Activated B cell treated with CpG ODN at 0.5 μM for 24 hours (primary cell): ENCODE measurements at places on chromosomes 4 and X.
A peak's percentile ranks its signal among the peaks of the same experiment; 100 is the strongest.

GRCh38 chrX:134171661-134172587, 65.1 kb upstream of the CCDC160 start:
- DNase-seq: peak; percentile 27

DNA sequence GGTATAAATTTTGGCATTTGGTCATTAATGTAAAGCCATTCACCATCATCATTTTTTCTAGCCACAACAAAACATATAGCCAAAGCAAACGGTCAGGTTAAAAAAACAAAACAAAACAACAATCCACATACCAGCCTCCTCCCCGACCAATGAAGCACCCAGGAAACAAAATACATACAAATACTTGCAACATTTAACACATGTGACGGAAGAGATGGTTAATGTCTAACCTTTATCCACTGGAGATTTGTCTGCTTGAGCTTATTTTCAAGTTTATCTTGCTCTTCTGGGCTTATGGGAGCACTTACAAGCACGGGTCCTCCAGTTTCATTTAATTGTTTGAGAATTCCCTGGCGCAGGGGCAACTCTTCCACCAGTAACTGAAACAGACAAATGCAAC, 857.5 kb upstream of the FTHL17 start:
- DNase-seq: no peak

GRCh38 chr4:171857302-171858012, 44.3 kb downstream of the GALNTL6 start:
- DNase-seq: no peak

GRCh38 chrX:118338930-118339329, 7.0 kb upstream of the WDR44 start:
- DNase-seq: no peak

DNA sequence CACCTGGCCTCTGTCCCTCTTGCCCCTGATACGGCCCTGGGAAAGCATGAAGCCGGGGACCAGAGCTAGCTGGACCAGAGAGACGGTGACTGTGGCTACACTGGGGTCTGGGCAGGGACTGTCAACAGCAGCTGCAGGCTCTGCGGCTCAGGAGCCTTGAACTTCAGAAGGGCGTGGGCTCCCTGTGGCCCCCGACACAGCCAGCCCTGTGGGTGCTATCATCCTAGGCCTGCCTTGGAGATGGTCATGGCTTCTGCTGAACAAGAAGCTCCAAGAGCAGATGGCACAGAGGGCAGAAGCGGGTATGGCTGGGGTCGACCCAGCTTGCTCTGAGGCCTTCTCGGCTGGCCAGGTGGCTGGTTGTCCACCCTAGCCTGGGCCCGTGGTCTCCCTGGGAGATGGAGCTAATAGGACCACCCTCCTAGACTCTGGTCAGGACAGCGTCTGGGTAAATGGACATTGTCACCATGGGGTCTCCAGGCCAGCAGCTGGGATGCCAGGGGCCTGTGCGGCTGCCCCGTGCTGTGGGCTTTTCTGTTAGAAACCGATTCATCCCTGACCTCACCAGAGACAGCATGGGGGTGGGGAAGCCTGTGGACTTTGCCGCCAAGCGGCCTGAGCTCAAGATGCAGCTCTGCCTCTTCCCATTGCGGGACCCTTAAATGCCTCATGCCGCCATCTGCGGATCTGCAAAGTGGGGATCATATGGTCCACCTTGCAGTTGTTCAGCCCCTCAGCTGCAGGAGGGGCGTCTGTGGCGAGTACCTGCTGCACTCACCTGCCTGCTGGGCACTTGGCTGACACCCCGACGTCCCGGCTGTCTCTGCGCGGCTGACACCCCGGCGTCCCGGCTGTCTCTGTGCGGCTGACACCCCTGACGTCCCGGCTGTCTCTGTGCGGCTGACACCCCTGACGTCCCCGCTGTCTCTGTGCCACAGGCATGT, 21.1 kb downstream of the CPZ start:
- DNase-seq: no peak

DNA sequence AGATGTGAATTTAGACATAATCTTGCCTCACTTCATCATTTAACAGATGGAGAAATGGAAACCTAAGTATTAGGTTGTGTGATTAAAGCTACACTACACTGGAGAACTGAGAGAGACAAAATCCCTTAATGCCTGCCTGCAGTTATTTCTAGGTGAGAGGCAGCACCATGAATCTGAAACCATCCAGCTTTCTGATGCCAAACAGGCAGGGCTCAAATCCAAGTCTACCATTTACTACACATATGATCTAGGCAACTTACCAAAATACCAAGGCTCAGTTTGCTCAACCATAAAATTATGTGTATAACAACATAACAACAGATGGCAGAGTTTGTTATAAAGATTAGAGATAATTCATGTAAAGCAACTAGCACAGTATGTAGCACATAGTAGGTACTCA, 38.7 kb downstream of the GABRA4 start:
- DNase-seq: no peak

DNA sequence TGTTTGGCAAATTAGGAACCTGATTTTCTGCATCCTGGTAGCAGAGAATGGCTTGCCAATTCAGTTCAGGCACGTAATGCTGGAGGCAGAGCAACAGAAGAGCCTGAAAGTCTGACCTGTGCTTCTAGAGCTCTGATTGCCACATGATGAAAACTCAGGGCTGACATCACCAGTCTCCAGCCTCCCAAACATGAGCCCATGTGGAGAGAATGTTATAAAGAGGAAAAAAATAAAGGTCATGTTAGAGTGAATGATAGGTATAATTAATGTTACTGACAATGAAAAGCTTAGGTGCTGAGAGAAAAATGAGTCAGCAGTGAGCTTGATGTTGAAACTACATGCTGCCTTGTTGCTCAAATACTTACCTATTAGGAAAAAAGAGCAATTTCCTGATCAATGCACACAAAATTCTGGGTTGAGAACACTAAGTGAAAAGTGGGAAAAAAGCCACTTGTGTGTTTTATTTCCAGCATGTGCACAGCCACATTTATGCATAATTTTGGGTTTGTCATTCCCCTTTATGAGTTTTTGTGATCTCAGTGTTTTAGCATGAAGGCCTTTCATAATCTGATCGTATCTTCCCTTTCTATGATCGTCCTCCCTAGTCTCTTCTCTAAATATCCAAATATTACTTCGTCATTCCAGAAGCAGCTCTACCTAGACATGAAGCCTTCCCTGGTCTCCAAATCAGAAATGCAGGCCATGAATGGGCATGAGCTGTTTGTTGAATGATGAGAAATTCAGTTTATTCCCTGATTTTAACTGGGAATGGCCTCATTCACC, 113.3 kb upstream of the CPEB2 start:
- DNase-seq: no peak

- no peak for DNase-seq
Measured at GRCh38 chrX:39682778-39683177, 415.0 kb downstream of the BCOR start.

DNA sequence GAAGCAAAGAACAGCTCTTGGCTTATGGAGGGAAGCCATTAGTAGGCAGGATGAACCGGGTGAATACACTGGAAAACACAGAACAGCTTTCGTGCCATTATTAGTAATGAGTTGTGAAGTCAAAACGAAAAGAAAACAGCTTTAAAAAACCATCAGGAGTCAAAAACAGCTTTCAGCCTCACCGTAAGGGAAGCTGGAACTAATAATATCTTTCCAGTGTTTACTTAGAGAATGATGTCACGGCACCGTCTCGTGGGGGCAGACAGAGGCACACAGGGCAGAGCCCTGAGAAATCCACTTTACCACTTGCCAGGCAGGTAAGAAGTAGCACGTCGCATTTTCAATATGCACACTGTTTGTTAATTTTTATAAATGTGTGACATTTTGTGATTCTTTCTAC, 37.9 kb upstream of the HMX1 start:
- DNase-seq: no peak

- DNase-seq: no peak
Measured at GRCh38 chr4:81631958-81632441, 160.3 kb upstream of the RASGEF1B start.

DNA sequence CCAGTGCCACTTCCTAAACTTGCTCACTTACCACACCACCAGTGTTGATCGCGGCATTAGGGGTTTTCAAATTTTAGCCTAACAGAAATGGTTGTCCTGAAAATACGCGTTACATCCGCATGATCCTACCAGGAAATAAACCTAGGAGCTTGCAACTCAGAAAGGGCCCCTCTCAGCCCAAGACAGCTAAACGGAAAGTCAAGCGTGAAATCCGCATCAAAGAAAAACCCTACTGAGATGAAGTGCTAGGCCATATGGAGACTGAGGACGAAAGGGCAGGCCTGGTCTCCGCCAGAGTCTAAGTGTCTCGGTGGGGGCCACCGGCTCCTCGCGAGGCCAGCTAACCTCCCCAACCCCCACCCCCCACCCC, 626 bp downstream of the YTHDC1 start:
- DNase-seq: peak; percentile 19

DNA sequence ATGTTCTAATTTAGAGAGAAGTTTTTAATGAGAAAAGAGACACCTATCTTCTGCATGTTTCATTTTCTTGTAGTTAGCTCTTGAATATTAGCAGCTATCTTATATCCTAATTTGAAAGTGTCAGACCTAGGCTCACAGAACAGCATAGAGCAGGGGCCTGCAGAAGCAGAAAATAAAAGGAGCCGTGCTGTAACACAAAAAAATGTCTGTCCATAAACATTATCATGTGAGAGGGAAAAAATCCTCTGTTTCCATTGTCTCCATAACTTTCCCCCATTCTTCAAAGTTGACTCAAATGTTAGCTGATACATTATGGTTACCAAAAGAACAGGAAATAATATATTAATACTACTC, 329.2 kb upstream of the EPHA5 start:
- no peak for DNase-seq

DNA sequence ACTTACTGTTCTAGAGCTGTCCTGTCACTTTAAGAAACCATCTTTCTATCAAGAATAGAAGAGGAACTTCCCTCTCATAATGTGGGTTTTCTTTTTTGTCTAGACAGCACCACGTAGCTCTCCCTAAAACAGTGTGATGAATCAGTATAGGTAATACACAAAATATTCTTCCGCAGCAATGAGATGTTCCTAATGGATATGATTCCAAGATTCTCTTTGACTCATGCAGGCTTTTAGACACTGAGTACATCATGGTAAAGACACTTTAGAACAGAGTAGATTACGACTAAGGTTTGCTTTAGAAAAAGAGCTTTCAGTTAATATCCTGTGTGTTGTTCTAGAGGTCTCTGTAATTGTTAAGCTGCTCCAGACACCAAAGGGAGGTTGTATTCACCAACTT, 69.8 kb downstream of the PTTG2 start:
- DNase-seq: no peak

GRCh38 chr4:37338972-37339371, 94.4 kb downstream of the NWD2 start:
- DNase-seq: no peak

DNA sequence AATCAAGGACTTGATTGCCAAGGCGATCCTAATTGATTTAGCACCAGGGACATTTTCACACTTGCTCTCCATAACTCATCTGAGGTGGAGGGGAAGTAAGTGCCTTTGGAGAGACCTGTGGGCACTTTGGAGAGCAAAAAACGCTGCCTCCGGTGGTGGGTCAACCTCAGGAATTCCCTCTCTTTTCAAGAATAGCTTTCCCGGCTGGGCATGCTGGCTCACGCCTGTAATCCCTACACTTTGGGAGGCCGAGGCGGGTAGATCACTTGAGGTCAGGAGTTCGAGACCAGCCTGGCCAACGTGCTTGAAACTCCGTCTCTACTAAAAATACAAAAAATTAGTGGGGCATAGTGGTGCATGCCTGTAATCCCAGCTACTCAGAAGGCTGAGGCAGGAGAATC, 49.2 kb downstream of the PRPS1 start:
- DNase-seq: no peak

DNA sequence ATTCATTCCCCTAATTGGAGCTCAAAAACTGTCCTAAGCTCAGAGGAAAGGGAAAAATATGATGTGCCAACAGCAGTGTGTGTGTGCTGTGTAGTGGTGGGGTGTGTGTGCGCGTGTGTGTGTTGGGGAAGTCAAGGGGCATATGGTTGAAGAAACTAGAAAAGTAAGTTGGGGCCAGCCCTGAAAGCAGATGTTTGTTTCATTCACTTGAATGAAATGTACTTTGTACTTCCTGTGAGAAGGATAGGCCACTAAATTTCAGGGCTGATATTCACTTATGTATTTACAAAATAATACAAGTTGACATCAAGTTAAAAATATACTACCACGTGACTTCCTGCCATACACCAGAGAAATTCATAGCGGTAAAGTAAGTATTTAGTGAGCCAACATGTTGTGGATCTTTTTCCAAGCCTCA, 151.3 kb upstream of the JADE1 start:
- no peak for DNase-seq

- DNase-seq: no peak
Measured at GRCh38 chr4:105952591-105952990, 57.3 kb downstream of the NPNT start.

GRCh38 chrX:84469226-84469625, 33.0 kb downstream of the HDX start:
- no peak for DNase-seq

GRCh38 chr4:133403913-133404312, 254.8 kb downstream of the PCDH10 start:
- DNase-seq: no peak

GRCh38 chrX:9318766-9319165, 146.1 kb upstream of the TBL1X start:
- no peak for DNase-seq

DNA sequence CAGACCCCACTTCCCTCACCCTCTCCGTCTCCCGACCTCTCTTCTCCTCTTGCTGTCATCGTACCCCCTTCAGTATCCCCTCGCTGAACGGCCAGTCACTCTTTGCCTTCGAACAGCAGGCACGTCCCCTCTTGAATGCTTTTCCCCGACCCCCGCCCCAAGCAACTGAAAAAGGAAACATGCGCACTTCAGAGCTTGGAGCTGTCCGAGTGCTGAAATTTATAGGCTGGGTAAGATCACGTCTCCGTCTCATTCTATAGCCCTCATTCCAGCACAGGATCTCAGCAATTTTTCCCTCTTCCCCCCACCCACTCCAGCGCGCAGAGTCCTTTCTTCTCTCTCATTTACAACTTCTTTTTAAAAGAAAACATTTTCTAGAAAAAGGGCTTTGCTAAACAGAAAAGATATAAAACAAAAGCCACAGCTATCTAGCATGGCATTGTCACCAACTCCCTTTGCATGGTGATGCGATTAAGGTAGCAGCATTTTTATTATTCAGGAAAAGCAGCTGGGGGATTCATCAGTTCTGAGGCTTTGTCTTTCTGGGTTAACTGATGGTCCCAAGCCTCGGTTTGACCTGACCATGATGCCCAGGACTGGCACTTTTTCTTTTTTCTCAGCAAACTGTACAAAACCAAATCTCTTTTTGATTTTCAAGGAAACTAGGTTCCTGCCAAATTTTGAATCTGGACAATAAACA, at the start of gene GLRA2:
GLRA2 (plus strand) TSS at position 247 of the 700 bp plus-strand sequence. CDS start 522 bp downstream, outside the sequence.
- no peak for DNase-seq

- no peak for DNase-seq
Measured at GRCh38 chr4:123890889-123891288, 494.3 kb downstream of the SPRY1 start.

GRCh38 chr4:26032142-26032541, 118.1 kb downstream of the SMIM20 start:
- no peak for DNase-seq
